ENCODE measurements at places on chromosomes 6 and 20.

DNA sequence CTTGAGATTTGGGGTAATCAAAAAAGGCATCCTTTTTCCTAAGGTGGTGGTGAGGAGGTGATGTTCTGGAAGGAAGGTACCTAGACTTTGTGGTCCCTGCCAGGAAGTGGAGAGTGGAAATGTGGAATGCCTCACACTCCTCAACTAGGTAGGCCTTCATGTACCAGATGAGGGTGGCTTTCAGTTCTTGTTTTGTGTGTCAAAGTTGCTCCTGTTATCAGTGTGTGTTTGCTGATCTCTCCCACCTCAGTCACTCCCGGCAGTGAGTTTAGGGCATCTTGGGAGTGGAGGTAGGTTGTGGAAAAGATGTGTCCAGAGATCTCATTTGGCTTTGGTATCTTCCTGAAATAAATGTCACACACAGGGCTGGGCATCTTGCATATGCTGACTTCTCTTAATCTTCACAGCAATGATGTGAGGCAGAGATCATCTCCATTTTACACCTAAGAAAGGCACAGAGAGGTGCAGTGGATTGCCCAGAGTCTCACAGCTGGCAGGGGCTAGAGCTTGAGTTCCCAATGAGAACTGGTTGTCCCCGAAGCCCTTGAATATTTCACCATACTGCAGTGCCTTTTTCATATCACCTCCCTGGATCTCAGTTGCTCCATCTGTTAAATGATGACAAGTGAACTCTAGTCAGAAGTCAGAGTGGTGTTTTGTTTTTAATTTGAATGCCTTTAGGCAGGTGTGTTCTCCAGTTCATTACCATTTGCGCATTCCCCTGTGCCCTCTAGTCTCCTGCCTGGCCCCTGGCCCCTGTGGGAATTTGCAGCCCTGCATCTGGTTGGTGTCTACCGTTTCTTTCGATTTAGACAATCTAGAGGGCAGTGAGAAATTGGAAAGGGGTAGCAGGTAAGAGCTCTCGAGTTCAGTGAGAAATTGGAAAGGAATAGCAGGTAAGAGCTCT lies 2.9 kb downstream of the PKIG start:
- DNase-seq: no peak

- no peak for DNase-seq
These were observed 399.7 kb downstream of the CBLN4 start for GRCh38 chr20:55605594-55605993.

DNA sequence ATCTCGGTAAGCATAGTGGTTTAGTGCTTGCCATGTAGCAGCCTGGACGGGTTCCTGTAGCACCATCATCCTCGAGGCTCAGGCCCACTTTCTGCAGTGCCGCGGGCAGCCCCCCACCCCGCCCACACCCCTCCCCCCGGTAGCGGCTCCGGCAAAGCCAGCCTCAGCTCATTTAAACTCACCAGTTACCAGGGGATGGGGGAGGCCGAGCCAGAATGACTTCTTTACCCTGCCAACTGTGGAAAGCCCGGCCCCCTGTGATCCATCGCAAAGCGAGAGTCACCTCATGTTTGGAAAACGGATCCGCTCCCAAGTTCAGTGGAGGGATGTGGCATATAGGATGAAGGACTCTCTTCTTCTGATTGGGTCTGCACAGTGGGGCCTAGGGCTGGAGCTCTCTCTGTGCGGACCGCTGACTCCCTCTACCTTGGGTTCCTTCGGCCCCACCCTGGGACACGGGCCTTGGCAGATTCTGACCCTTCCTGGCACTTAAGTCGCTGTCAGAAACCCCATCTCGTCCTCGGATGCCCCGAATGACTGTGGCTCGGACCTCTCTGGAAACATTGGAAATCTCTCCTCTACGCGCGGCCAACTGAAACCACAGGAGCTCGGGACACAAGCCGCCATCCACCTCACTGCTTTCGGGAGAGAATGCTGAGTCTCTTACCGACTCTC lies 337.8 kb upstream of the DEFB115 start:
- no peak for DNase-seq

- DNase-seq: no peak
These were observed 39.2 kb upstream of the SPACA1 start for GRCh38 chr6:88008411-88008810.

GRCh38 chr6:43990627-43991619 lies 136.3 kb downstream of the MRPL14 start:
- DNase-seq: no peak

DNA sequence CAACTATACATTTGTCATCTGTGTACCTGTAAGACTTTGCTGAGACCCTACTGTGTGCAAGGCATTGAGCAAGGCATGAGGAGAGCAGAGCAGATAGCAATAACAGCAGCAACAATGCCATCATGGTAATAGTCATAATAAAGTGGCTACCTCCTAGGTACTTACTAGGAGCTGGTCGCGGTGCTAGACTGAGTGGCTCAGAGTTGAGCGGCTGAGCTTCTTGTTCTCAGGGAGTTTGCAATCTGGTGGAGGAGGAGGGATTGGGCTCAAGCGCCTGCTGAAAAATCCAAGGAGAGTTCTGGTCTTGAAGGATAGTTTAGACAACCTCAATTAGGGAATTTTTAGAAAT lies 25.3 kb upstream of the CCDC167 start:
- no peak for DNase-seq

GRCh38 chr6:75281653-75282052 lies 2.9 kb downstream of the TMEM30A start:
- no peak for DNase-seq

DNA sequence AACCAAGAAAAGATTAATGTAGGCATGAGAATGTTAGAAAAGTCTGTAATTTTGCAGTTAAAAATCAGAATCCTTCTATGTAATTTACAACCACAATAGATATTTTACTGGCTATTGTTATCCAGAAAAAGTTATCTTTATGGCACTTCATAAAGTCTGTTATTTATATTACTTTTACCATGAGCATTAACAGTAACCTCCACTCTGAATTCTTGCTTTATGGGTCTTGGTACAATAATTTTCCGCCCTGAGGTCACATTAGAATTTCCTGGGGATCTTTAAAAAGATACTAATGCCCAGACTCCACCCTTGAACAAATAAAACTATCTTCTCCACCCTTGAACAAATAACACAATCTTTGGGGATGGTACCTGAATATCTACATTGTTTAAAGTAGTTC lies 9.6 kb downstream of the RSPO3 start:
- no peak for DNase-seq

DNA sequence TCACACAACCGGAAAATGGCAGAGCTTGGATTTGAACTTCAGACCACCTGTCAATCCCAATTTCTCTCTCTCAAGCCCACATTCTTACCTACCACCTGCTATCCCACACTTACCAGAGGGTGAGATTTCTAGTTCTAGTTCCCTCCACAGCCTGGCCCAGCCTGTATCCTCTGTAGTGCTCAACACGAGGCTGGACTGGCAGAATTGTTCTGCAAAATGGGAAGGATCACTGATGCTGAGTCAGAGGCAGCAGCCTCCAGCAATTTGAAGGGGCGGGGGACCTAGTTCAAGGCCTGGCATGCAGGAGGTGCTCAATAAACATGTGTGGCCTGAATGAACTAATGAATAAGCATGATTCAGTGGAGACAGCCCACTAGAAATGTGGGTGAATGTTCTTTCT lies 53.6 kb upstream of the TTPAL start:
- no peak for DNase-seq

DNA sequence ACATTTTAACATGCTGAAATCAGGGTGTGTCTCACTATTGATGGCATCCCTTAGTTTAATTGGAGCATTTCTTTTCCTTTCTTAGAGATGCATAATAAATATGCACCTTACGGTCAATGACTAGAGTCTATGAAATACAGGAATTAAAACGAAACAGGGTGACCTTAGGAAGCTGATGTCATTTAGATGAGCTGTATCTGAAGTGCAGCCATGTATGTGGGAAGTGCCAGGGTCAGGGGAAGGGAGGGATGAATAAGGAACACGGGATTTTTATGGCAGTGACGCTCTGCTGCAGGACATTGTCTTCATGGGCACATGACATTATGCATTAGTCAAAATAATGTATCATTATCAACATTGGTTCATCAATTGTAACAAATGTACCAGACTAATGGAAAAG lies 84.0 kb downstream of the AGPAT4 start:
- no peak for DNase-seq

DNA sequence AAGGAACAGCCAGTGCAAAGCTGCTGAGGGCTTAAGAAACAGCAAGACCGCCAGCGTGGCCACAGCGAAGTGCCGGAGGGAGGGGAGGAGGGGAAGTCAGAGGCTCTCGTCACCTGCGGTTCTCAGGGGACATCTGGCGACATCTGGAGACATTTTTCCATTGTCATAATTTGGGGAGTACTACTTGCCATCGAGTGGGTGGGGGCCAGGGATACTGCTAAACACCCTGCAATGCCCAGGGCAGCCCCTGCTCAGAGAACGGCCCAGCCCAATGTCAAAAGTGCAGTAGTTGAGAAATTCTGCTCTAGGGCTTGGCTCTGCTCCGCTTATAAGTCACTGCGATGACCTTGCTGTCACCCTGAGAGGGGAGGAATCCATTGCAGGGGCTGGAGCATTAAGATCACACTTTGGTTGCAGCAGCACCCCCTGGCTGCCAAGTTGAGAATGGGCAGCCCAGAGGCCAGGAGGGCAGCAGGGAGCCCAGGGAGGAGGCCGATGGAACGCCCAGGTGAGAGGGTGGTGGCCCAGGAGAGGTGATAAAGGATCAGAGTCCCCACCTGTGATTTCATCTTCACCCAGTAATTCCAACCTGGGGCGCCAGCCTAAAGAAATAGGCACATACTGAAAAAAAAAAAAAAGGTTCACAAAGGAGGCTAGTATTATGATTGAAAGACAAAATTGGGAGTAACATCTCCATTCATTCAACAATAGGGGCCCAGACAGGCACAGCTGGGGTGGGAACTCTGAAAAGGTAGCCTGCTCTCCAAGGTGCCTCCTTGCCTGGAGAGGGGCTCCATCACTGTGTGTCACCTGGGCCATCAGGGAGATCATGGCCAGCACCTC lies 218.2 kb downstream of the BMP7 start:
- DNase-seq: no peak

DNA sequence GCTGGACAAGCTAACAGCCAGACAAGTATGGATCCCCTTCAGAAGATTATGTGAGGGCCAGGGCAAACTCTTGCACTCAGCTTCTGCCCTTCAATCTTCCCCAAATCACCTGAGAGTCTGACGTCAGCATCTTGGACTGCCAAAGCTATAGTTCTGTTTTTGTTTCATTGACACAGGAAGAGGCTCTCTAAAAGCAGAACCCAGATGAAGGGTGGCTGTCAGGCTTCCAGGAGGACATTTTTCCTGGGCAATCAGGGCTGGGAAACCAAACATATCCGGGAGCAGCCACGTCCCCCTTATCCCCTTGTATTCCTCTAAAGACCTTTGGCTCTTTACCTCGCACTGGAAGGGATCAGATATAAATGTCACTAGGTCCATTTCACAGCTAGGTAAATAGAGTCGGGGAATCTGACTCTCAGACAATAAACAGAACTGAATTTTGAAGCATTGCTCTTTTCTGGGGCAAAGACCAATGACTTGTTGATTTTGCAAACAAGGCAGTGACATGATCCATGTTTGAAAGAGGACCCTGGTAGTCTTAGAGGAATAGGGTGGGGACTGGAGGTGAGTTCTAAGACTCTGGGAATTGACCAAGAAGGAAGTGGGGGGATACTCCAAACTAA lies 13.3 kb downstream of the MAFB start:
- DNase-seq: no peak

All from effector CD4-positive, alpha-beta T cell (primary cell).